ENCODE measurements at places on chromosomes 2 and 18.

DNA sequence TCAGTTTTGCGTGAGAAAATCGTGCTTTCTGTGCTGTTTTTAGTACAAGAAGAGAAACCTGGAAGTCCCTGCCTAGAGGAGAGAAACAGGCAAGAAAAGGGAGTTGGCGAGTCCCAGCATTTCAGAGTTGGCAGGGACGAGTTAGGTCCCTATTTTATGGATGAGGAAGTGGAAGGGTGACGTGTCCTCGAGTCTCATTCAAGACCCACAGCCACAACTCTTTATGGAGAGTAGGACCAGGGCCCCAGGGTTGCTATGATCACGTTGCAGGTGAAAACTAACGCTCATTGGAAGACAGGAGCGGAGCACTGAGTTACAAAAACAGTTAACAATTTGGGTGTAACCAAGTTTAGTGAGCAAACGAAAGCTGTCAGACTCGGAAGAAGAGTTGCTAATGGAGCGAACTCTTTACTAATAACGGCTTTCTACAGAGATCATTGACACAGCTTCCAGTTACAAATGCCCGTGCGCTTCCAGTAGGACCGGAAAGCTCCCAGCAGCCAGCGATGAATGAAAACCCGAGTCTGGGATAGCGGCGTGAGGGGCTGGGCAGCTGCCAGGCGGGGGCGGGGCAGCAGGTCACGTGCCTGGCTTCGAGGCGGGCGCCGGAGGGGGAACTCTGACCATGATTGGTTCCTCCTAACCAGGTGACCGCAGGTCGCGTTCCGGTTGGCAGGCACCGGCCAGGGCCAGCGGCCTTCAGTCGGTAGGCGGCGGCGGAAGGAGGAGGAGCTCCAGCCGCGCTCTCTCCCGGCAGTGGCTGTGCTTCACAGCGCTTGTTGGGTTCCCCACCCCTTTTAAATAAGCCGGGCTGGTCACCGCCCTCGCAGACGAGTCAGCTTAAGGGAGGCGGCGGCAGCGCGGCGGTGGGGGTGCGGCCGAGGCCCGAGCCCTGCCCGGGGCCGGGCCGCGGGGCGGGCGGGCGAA lies at the start of gene CCNYL1:
CCNYL1 (plus strand) TSS at position 827 of the 927 bp plus-strand sequence. CDS start 257 bp downstream, outside the sequence.
- peak; percentile 96 for DNase-seq

GRCh38 chr2:225064928-225065327 lies 22.7 kb upstream of the DOCK10 start:
- no peak for DNase-seq

DNA sequence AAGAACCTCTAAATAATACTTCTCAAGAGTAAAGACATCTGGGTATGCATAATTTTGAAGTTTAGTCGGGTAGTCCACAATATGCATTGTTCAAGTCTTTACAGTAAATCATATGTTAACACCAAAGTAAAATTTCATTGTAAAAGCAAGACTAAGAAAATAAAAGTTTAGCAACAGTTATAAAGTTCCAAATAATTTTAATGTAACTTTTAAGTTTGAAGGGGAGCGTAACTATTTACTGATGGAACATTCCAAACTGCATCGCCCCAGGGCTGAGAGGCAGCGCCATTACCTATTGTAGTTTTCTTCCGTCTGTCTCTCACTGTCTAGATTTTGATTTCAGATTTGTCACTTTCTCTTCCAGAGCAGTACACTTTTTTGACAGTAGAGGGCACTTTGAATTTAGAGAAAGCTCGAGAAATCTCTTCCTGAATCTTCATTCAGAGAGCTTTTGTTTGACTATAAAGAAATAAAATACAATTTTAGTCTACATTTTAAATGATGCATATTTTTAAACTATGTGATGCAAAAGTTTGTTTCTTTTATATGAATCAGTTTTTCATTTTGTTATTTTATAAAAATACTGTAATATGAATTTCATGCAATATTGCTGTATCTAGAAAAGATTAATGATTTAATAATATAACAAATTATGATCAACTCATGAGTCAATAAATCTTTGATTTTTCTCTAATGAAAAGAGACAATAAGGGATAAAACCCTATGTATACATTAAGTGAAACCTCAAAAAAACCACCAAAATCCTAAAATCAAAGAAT lies 389.8 kb downstream of the FIGN start:
- DNase-seq, result no peak

DNA sequence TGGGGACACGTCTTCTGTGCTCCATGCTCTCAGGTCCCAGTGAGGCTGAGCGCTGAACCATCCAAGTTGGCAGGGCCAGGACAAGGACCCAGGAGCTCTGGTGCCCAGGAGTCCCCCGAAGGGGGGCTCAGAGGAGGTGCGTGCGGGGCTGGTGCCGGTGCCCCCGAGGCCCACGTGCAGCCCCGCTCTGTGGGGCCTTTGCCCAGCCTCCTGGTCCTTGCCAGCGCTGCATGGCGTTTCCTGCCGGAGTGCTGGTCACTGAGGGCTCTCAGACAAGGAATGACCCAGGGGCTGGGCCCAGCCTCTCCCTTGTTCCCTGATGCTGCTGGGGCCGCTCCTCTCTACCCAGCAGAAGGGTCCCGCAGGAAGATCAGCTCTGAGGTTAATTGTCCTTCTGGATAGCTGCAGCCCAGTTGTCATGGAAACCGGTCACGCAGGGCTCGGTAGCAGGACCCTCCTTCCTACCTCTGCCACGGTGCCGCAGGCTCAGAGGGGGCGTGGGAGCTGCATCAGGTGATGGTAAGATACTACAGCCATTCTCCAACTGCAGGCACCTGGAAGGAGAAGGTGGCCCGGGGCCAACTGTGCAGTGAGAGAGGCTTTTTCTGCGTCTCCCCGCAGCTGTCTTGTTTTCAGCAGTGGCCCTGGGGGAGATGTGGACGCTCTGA lies 64.5 kb downstream of the RRM2 start:
- DNase-seq, result no peak

DNA sequence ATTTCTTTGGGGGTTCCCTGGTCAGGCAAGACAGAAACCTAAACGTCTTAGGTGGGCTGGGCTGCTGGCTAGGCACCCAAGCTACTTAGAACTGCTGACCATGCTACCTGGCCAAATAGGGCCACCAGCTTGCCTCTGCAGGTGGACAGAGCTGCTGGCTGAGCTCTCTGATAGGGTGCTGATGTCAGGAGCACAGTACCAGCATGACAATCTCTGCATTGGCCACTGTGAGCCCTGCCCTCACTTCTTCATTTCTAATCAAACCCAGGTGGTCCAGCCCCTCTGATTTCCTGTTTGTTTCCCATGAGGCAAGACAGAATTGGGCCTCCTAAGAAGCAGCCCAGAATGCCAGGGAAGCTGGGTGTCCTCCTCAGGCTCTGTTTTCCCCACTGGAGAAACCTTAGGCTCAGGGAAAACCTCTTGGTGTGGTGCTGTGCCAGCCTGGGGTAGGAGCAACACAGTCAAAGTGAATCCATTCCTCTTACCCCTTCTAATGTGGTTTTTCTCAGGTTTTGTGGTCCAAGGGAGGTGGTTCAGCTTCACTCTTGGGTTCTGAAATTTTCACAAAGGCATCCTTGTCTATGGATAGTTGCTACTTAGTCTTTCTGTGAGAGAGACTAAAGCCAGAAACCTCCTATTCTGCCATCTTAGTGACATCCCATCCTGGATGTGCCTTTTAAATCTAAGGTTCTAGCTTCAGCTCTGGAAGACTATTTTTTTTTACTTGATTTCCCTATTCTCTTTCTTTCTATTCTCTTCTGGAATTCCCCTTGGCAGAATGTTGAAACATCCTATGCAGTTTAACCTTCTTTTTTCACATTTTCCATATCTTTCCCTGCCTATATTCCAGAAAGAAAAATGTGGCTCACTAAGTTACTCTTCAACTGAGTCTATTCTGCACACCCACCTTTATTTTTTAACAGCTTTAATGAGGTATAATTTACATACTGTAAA lies 15.2 kb downstream of the SP100 start:
- DNase-seq, result no peak

DNA sequence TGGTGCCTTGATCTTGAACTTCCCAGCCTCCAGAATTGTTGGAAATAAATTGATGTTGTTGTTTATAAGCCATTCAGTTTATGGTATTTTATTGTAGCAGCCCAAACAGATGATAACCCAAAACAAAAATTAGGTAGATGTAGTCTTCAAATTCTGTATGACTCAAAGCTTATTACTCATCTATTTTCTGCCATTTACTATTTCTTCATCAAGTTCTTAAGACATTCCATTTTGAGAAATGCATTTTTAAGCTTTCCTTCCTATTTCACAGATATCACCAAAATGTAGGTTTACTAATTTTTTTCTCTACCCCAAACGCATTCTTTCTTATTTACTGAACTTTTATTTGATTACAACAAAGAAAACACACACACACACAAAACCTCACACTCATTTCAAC lies 148.2 kb downstream of the RND3 start:
- DNase-seq, result no peak

GRCh38 chr2:48927355-48927754 lies 171.8 kb upstream of the LHCGR start:
- no peak for DNase-seq
